Sigmoid colon (tissue), 7 donors: ENCODE measurements at places on chromosomes 6 and 20. TPM values are rescaled to one million over a fixed set of nuclear protein-coding genes. Genes with fewer than 3 reads are reported as not detected.
A peak's percentile ranks its signal among the peaks of the same experiment; 100 is the strongest.

Gene ZSCAN9
- 15.1 TPM for total RNA-seq

Gene RBPJL
- not detected for total RNA-seq

Gene RNF182
- total RNA-seq: 0.16 TPM

Gene SLC2A10
- total RNA-seq: 9.4 TPM

Gene HSPA1L
- 1.1 TPM for total RNA-seq

Gene MLN
- total RNA-seq: not detected

Gene IL20RA
- 1.8 TPM for total RNA-seq

Gene ZSCAN12
- 7.2 TPM for total RNA-seq

Gene TNF
- not detected for total RNA-seq

Gene MKKS
- 19.1 TPM for total RNA-seq

DNA sequence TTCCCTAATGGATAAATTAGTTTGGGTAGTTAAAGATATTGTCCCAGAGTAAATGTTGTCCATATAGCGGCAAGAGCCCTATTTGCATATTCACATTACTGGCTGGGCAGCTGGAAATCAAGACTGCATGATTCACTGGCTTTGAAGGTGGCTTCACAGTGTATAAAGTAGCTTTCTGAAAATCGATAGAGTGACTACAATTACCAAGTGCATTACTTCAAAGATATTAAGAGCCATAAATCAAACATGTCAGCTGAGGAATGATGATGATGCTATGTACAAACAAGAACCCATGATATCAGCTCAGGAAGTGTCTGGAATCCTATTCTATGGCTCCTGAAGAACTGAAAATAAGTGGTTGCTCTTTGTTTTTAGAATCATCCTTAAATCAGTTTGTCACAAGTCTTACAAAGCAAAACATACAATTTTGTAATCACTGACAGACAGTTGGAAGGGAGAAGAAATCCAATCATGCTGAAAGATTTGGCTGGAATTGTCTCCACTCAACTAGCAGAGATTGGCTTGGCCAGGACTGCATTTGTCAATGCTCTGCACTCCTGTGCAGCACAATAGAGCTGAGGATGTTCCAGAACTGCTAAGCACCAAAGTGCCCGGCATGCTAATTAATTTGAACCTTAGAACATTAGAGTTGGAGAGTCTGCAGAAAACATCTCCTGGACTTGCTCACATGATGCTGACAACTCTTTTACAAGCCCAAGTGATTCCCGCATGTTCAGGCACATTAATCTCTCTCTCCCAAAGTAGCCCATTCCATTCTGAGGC, 77.9 kb upstream of the B3GAT2 start:
- H3K27me3 ChIP-seq: no peaks in the 10 kb centered on the region
- DNase-seq: no peak
- no peaks in the 10 kb centered on the region for H3K4me1 ChIP-seq
- H3K4me3 ChIP-seq: no peak overlapping the region

- H3K27me3 ChIP-seq: no peaks in the 10 kb centered on the region
- no peak overlapping the region for H3K27ac ChIP-seq
- H3K4me3 ChIP-seq: no peak overlapping the region
- H3K4me1 ChIP-seq: no peaks in the 10 kb centered on the region
These were observed 167.2 kb downstream of the SYNDIG1 start for GRCh38 chr20:24636626-24637025.

- H3K27ac ChIP-seq: peak overlapping the region; percentile 20
These were observed 34.9 kb downstream of the RNF24 start for GRCh38 chr20:3980260-3981131.

- peaks cover 26% of the 10 kb centered on the region for H3K27me3 ChIP-seq
- no peaks in the 10 kb centered on the region for H3K36me3 ChIP-seq
- no peak overlapping the region for H3K27ac ChIP-seq
- no peak overlapping the region for H3K4me3 ChIP-seq
These were observed 2.2 kb upstream of the ARHGAP40 start for GRCh38 chr20:38599410-38599882.

- H3K36me3 ChIP-seq: no peaks in the 10 kb centered on the region
- H3K27ac ChIP-seq: peak overlapping the region; percentile 97
- peak overlapping the region; percentile 80 for H3K4me3 ChIP-seq
- H3K4me1 ChIP-seq: peaks cover 33% of the 10 kb centered on the region
These were observed 573 bp upstream of the IFNGR1 start for GRCh38 chr6:137219664-137220252.

GRCh38 chr6:153814136-153814535, 224.9 kb upstream of the OPRM1 start:
- H3K27ac ChIP-seq: no peak overlapping the region
- H3K4me3 ChIP-seq: no peak overlapping the region
- H3K27me3 ChIP-seq: no peaks in the 10 kb centered on the region
- DNase-seq: no peak

GRCh38 chr6:158042245-158042798, 60.7 kb downstream of the SYNJ2 start:
- DNase-seq: peak; percentile 79
- H3K36me3 ChIP-seq: no peaks in the 10 kb centered on the region

DNA sequence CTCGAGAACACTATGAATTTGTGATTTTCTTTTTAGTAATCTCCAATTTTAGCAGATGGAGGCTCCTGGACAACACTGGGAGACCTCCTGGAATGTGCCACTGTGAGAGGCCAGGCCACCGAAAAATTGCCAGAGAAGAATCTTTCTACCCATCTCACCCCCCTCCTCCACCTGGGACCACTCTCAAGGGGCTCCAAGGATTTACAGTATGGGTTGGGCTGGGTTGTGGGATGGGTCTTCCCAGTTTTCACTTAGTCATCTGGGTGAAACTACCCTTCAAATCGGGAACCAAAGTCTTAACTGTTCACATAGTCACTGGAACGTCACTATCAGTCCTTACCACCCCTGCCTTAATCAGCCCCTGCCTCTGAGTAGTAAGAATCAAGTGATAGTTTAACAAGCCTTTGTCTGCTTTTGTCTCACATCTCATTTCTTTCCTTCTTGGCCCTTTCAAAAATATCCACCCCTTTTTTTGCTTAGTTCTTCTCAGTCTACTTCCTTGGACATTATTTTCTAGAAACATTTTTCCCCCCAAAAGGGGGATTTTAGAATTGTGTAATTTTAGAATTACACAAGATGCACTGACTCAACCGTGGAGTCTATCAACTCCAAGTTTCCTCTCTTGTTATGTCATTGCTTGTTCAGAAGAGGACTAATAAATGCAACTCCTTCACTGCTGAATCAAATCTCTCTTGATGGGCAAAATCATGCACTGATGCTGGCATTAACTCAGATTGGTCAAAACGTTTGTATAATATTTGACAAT, 148.2 kb upstream of the MOCS1 start:
- H3K4me1 ChIP-seq: no peaks in the 10 kb centered on the region
- H3K4me3 ChIP-seq: no peak overlapping the region
- peaks cover 6% of the 10 kb centered on the region for H3K27me3 ChIP-seq

- DNase-seq: no peak
- H3K27ac ChIP-seq: no peak overlapping the region
- H3K36me3 ChIP-seq: no peaks in the 10 kb centered on the region
- H3K4me1 ChIP-seq: no peaks in the 10 kb centered on the region
- no peak overlapping the region for H3K4me3 ChIP-seq
These were observed 467.2 kb upstream of the ZNF337 start for GRCh38 chr20:26163890-26164289.

DNA sequence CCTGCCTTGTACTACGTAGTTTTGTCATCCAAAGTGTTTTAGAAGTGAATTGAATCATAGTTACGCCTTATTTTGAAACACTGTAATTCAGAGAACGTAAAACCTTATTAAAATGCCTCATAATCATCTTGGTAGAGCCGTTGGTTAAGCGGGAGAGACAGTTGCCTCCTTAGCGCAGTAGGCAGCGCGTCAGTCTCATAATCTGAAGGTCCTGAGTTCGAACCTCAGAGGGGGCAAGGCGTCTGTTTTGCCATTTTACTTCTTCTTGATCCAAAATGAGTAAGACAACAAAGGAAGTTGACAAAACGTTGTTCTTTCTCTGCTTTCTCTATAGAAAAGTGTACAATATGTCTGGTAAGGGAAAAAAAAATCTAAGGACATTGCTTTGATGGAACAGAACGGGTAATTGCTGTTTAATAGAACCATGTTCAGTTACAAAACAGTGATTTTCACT, 20.7 kb upstream of the TRIM27 start:
- H3K27ac ChIP-seq: peak overlapping the region; percentile 82
- peaks cover 9% of the 10 kb centered on the region for H3K4me1 ChIP-seq

- no peaks in the 10 kb centered on the region for H3K27me3 ChIP-seq
- no peaks in the 10 kb centered on the region for H3K4me1 ChIP-seq
- H3K4me3 ChIP-seq: no peak overlapping the region
- H3K36me3 ChIP-seq: no peaks in the 10 kb centered on the region
- no peak for DNase-seq
These were observed 152.9 kb downstream of the RNASET2 start for GRCh38 chr6:166803471-166803870.

DNA sequence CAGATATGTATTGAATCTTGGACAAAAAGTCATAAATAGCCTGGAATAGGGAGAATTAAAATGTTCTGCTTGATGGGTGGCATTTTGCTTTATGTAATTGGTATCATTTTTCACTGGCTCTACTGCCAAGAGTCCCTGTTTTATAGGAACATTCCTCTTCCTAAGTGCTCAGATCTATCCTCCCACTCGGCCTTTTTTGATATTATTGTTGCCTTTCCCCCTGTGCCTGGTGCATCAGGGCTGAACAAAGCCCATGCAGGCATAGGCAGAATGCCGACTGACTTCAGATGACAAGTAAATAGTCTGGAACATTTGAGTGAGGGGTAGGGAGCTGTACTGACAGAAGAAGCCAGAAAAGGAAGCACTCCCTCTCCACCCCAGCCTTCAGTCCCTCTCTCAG, 127.0 kb downstream of the PKHD1 start:
- peak overlapping the region; percentile 32 for H3K27ac ChIP-seq
- no peak for DNase-seq
- H3K27me3 ChIP-seq: no peaks in the 10 kb centered on the region
- no peaks in the 10 kb centered on the region for H3K36me3 ChIP-seq

GRCh38 chr20:50467718-50468356, 42.3 kb upstream of the PTPN1 start:
- no peak for DNase-seq
- no peak overlapping the region for H3K27ac ChIP-seq
- H3K4me3 ChIP-seq: no peak overlapping the region
- no peaks in the 10 kb centered on the region for H3K36me3 ChIP-seq

DNA sequence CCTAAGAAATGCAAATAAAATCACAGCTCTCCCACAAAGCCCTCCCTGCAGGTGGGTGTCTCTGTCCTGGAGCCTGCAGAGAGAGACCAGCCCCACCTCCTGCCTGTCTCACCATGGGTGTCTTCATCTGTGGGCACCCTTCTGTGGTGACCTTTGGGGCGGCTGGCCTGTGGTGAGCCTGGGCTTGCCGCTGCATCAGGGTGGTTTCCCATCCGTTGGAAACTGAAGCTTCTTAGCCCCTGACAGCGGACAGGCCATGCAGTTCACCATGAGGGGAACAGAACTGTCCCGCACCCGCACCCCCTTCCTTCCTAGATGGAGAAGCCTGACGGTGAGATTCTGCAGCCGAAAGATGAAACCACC, 42.3 kb upstream of the FRMD1 start:
- H3K27ac ChIP-seq: no peak overlapping the region
- peak; percentile 21 for DNase-seq
- H3K4me1 ChIP-seq: no peaks in the 10 kb centered on the region
- H3K27me3 ChIP-seq: no peaks in the 10 kb centered on the region

- DNase-seq: no peak
- no peak overlapping the region for H3K27ac ChIP-seq
- no peaks in the 10 kb centered on the region for H3K4me1 ChIP-seq
- no peaks in the 10 kb centered on the region for H3K27me3 ChIP-seq
- no peak overlapping the region for H3K4me3 ChIP-seq
- peaks cover 59% of the 10 kb centered on the region for H3K36me3 ChIP-seq
These were observed 25.3 kb downstream of the RBCK1 start for GRCh38 chr20:433300-433975.

DNA sequence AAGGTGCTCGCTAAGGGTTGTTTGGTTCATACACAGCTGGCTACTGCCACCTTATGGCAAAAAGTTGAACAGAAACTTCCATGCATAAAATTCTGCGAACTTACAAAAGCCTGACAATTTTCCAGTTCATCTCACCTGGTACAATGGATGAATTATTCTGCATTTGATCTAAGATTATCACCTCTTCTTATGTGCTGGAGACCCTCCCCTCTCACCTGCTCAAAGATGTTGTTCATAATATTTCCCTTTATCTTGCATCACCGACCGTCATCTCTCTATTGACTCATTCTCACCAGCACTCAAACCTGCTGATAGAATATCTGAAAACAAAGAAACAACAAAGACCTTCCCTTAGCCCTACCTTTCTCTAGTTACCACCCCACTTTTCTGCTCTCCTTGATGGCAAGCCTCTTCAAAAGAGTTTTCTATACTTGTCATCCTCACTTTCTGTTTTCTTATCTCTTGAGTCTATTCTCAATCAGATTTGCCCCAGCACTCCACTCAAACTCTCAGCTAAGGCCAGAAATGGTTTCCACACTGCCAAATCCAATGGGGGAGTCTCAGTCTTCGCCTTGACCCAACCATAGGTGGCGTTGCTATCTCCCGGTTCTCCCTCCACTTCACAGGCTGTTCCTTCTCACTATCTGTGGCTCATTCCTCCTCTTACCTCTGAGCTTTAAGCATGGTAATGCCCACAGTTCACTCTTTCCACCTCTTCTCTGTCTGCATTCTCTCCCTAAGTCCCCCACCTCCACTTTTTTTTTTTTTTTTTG, 25.8 kb downstream of the SNRNP48 start:
- H3K4me1 ChIP-seq: peaks cover 7% of the 10 kb centered on the region
- H3K27me3 ChIP-seq: no peaks in the 10 kb centered on the region
- no peak overlapping the region for H3K27ac ChIP-seq
- no peaks in the 10 kb centered on the region for H3K36me3 ChIP-seq

DNA sequence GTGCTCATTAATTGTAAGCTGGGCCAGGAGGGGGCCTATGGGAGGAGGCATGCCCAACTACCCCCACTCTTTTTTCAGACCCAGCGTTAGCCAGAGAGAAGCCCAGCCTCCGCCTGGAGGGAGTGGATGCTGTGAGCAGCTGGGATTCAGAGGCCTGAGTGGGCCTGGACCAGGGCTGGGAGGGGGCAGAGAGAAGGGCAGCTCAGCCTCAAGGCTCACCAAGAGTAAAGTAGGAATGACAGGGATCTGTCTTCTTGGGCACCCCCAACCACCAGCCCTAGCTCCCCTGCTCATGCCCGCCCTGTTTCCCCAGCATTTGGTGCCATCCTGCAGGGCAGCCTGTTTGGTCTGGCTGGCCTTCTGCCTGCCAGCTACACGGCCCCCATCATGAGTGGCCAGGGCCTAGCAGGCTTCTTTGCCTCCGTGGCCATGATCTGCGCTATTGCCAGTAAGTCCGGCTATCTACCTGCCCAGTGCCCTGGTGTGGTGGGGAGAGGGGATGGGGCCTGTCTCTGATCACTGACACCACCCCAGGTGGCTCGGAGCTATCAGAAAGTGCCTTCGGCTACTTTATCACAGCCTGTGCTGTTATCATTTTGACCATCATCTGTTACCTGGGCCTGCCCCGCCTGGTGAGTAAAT, 6.8 kb downstream of the SLC29A1 start:
- no peaks in the 10 kb centered on the region for H3K27me3 ChIP-seq
- peaks cover 99% of the 10 kb centered on the region for H3K4me1 ChIP-seq
- H3K27ac ChIP-seq: peak overlapping the region; percentile 94
- H3K4me3 ChIP-seq: no peak overlapping the region
- H3K36me3 ChIP-seq: peaks cover 24% of the 10 kb centered on the region
- DNase-seq: no peak

GRCh38 chr6:95232446-95232845, 344.9 kb upstream of the MANEA start:
- H3K36me3 ChIP-seq: no peaks in the 10 kb centered on the region
- H3K4me1 ChIP-seq: no peaks in the 10 kb centered on the region
- H3K4me3 ChIP-seq: no peak overlapping the region
- H3K27me3 ChIP-seq: no peaks in the 10 kb centered on the region
- H3K27ac ChIP-seq: no peak overlapping the region
- no peak for DNase-seq
